A549 treated with DMSO at 1 μM for 4 hours (cell line): ENCODE measurements at places on chromosomes 6 and 20. TPM values are rescaled to one million over a fixed set of nuclear protein-coding genes. Genes with fewer than 3 reads are reported as not detected.

The SHLD1 gene
- 6.7 to 8.1 TPM (median 7.7 TPM) in 5 replicates for total RNA-seq

The CSNK2A1 gene
- total RNA-seq: 150 to 175 TPM (median 165 TPM) in 5 replicates

The C20orf204 gene
- 0.19 to 0.39 TPM (median 0.33 TPM) in 5 replicates for total RNA-seq

The RNASET2 gene
- total RNA-seq: 11.5 to 16.5 TPM (median 14.4 TPM) in 5 replicates

The RBM24 gene
- total RNA-seq: 10.6 to 14.0 TPM (median 12.5 TPM) in 5 replicates

The SRMS gene
- 0.06 TPM in 1 of 5 replicates, not detected in the others for total RNA-seq

The ZNF337 gene
- total RNA-seq: 17.9 to 20.3 TPM (median 18.3 TPM) in 5 replicates

The PPIL6 gene
- total RNA-seq: 2.2 to 3.3 TPM (median 2.7 TPM) in 5 replicates

The FAM217A gene
- total RNA-seq: not detected in 5 replicates

The CLVS2 gene
- 0.01 to 0.08 TPM (median 0.07 TPM) in 5 replicates for total RNA-seq
